ENCODE measurements at places on chromosomes 5 and 9. TPM values are rescaled to one million over a fixed set of nuclear protein-coding genes. Genes with fewer than 3 reads are reported as not detected.

The HK3 gene
- not detected for total RNA-seq

The SLC25A2 gene
- total RNA-seq: 1.1 TPM

The DMRTA1 gene
- total RNA-seq: 7.7 TPM

The PCDHGA12 gene
- total RNA-seq: 3.2 TPM

The IL7R gene
- not detected for total RNA-seq

The PELO gene
- 11.0 TPM for total RNA-seq

The WWC1 gene
- 62.3 TPM for total RNA-seq

The LPAR1 gene
- total RNA-seq: 16.2 TPM

The LHX6 gene
- 1.6 TPM for total RNA-seq

The PCAT7 gene
- 13.1 TPM for total RNA-seq

The SPATA31E1 gene
- total RNA-seq: not detected

The RIC1 gene
- 25.1 TPM for total RNA-seq

The PCDHGA8 gene
- total RNA-seq: 1.5 TPM

The CAMK4 gene
- 2.1 TPM for total RNA-seq

The GRM6 gene
- not detected for total RNA-seq

The LURAP1L gene
- 11.4 TPM for total RNA-seq

DNA sequence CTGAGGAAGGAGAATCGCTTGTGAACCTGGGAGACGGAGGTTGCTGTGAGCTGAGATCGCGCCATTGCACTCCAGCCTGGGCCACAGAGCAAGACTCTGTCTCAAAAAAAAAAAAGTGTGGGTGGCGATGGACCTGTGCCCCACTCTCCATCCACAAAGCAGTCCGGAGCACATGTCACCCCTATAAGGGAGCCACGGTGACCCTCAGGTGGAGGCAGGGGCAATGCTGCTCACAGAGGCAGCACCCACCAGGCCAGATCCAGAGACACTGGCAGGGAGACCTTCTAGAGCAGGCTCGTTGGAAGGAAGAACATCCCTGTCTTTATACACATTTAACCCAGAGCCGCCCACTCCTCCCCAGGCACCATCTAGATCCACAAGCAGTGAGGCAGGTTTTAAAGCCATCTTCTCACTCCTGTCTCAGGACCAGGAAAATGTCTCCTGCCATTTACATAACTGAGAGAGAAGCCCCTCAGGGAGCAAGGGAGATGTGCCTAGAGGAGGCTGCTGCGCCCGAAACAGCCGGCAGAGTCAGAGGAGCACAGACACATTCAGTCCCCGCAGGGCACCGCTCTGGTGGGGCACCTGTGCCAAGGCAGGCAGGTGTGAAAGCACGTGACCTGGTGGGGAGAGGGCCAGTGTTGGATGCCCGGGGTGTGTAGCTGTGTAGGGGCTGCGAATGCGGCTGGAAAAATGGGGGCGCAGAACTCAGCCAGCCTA lies 31.6 kb upstream of the ADAMTS2 start:
- no peak for DNase-seq

- no peak for DNase-seq
These were observed 124.1 kb downstream of the PRDM9 start for GRCh38 chr5:23631302-23632045.

- no peak for DNase-seq
These were observed 6.5 kb downstream of the ADAMTS16 start for GRCh38 chr5:5146530-5147160.

- DNase-seq: no peak
These were observed 82.4 kb upstream of the IFNK start for GRCh38 chr9:27441741-27442070.

DNA sequence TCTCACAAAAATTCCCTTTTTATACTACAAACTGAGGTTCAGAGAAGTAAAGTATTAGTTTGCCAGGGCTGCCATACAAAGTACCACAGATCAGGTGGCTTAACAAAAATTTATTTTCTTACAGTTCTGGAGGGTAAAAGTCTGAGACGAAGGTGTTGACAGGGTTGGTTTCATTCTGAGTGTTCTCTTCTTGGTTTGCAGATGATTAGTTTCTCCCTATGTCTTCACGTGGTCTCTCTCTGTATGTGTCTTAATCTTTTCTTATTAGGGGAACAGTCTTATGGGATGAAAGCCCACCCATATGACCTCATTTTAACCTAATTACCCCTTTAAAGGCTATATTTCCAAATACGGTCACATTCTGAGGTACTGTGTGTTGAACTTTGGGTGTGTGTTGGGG lies 274.2 kb downstream of the BRINP1 start:
- no peak for DNase-seq

DNA sequence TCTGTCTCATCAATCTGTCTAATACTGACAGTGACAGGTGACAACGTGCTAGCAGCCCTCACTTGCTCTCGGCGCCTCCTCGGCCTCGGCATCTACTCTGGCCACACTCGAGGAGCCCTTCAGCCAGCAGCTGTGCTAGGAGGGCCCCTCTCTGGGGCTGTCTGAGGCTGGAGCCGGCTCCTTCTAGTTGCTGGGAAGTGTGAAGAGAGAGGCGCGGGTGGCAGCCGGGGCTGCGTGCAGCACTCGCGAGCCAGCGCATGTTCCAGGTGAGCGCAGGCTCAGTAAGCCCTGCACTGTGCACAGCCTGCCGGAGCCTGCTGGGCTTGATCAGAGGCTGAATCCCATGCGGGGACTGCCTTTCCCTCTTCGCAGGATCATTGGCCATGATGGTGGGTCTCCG lies 330.7 kb downstream of the CDH10 start:
- DNase-seq: no peak

DNA sequence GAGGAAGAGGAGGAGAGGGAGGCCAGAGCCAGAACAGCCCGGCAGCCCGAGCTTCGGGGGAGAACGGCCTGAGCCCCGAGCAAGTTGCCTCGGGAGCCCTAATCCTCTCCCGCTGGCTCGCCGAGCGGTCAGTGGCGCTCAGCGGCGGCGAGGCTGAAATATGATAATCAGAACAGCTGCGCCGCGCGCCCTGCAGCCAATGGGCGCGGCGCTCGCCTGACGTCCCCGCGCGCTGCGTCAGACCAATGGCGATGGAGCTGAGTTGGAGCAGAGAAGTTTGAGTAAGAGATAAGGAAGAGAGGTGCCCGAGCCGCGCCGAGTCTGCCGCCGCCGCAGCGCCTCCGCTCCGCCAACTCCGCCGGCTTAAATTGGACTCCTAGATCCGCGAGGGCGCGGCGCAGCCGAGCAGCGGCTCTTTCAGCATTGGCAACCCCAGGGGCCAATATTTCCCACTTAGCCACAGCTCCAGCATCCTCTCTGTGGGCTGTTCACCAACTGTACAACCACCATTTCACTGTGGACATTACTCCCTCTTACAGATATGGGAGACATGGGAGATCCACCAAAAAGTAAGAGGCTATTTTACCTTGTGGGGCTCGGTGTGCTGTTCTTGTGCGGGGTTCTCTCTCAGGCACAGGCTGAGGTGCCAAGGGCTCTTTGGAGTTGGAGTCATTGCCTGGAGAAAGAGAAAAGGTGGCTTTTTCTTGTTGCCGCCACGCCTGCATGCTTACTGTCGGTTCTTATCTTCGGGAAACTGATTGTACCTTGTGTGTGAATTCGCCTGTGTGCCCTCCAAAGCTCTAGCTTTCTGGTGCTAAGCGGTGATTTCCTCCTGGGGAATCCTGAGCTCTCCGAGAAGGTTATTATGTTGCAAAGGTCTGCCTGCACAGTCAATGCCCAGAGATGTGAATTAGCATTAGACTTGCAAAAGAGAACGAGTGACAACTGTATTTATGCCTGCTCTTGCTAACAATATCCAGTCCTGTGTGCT lies at the start of gene ISL1:
Gene ISL1, plus strand, starts transcription at position 318 of the 991 bp plus-strand sequence. Its CDS starts 224 bp downstream, at position 542.
- DNase-seq: peak; percentile 61

- no peak for DNase-seq
These were observed 350.8 kb downstream of the DMRT2 start for GRCh38 chr9:1400983-1401382.

DNA sequence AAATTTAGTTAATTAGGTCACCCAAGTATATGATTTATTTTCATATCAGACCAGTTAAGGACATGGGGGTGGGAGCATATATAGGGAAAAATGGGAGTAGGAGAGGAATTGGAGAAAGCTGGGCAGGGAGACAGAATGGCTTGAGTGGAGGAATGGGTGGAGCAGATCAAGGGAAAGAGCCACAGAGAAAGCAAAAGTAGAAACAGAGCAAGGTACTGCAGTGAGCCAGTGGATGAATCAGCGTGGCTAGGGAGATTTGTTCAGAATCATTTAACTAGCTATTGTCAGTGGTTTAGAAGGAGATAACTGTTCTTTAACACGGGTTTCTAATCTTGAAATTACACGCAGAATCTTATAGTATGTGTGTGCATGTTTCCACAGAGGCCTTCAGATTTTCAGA lies 37.4 kb downstream of the SNX24 start:
- DNase-seq: no peak

DNA sequence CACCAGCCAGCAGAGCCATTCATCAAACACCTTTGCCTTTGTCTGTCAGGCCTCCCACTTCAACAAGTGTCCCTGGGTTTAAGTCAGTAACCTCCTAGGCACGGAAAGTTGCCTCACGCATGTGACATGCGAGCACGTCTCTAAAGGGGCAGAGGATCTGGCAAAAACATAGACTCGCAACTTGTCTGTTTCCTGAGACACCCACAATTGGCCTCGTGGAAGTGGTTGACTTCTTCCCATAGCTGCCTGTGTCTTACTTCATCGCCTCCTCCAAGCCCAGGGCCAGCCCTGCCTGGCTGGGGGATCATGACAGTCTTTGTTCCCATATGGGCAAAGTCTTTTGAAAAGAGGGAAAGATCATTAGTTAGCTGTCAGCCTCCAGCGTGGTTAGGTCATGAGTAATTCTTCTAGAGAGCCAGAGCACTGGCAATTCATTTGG lies 35.5 kb upstream of the GLRX start:
- no peak for DNase-seq

DNA sequence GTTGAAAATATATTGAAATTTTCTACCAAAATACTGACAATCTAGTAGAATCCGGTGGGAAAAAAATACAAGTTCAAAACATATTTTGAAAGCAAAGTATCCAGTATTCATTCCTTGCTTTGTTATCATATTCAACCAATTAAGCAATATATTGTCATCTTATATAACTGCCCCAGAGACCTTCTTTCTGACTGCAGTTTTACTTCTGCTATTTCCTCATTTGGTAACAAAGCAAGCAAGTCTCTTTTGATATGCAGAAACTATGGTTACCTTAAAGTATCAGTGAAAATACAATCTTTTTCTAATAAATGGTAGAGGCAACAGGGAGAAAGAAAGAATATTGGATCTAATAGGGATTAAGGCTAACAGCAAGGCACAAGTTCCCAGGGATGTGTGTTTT lies 663.7 kb upstream of the MEF2C start:
- no peak for DNase-seq

- DNase-seq: no peak
These were observed 84.9 kb downstream of the ATP10B start for GRCh38 chr5:160767062-160767461.

GRCh38 chr5:1415059-1415425 lies 30.2 kb downstream of the SLC6A3 start:
- no peak for DNase-seq

GRCh38 chr9:9846557-9846956 lies 766.2 kb downstream of the PTPRD start:
- DNase-seq: no peak

- no peak for DNase-seq
These were observed 4.1 kb upstream of the RBM27 start for GRCh38 chr5:146199176-146199815.

DNA sequence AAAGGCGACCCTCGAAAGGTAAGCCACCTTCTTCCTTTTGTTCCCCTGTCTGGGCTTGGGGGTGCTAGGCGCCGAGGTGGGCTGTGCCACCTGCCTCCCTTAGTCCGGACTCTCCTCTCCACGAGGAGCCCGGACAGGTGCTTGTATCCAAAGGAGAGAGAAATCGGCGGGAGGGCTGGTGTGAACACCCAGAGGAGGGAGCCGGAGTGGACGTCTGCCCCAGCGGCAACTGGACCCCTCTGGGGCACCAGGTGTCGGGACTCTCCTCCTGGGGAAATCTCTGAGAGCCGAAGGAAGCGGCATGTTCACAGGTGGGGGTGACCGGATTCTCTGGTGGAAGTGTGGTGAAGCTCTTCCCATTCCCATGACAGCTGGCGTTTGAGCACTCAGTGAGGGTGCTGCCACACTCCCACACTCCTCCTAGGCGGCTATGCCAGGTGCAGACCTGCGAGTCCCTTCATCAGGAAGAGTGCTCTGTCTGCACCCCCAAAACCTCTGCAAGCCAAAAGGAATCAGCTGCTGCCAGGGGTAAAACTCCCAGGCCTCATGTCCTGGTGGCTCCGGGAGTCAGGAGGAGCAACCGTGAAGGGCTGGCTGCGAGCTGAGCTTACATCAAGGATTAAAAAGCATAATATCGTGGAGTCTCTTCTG lies 921 bp downstream of the KCNIP1 start:
- no peak for DNase-seq

- no peak for DNase-seq
These were observed 468.7 kb downstream of the SPATA31D1 start for GRCh38 chr9:82457298-82457697.

GRCh38 chr9:38662763-38663593 lies 42.6 kb upstream of the ANKRD18A start:
- no peak for DNase-seq

- DNase-seq: no peak
These were observed 349.6 kb upstream of the IRX2 start for GRCh38 chr5:3100921-3101551.

- DNase-seq: no peak
These were observed 4.4 kb downstream of the NEURL1B start for GRCh38 chr5:172645271-172646055.

GRCh38 chr5:151812757-151813309 lies 41.1 kb downstream of the G3BP1 start:
- no peak for DNase-seq

- DNase-seq: no peak
These were observed 14.3 kb upstream of the ASPN start for GRCh38 chr9:92496396-92497176.

DNA sequence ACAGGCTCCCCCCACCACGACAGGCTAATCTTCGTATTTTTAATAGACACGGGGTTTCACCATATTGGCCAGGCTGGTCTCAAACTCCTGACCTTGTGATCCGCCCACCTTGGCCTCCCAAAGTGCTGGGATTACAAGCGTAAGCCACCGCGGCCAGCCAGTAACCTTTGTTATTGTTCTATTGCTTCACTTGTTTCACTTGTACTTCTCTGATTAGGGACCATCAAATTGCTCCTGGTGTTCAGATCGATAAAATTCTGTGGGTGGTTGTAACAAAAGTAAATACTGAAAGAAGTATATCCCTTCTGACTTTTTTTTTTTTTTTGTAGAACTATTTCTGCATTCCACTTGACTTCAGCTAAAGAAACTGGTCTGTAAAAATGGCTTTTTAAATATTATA lies 445.5 kb upstream of the CDH10 start:
- no peak for DNase-seq

- no peak for DNase-seq
These were observed 35.7 kb downstream of the PWWP2A start for GRCh38 chr5:160083501-160083900.

- no peak for DNase-seq
These were observed 82.4 kb downstream of the PTCH1 start for GRCh38 chr9:95434116-95435073.

DNA sequence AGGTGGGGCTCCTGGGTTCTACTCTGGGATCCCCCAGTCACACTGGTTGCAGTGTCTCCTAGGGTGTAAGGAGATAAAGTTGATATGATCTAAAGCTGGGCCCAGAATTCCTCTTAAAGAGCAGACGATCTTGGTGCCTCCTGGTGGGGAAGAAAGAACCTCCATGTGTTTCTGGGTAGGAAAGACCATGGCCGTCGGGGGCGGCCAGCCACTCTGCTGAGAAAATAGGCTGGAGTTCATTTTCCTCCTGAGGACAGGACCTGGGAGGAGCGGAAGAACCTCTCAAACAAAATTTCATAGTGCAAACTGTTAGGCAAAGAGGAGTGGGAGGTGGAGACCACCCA lies 163.8 kb upstream of the TBC1D2 start:
- no peak for DNase-seq

GRCh38 chr5:6598351-6598900 lies 34.4 kb downstream of the NSUN2 start:
- DNase-seq: no peak

All from progenitor cell of endocrine pancreas (in vitro differentiated cells).